Naive thymus-derived CD8-positive, alpha-beta T cell (primary cell): ENCODE measurements at places on chromosomes 7 and 10.
A peak's percentile ranks its signal among the peaks of the same experiment; 100 is the strongest.

DNA sequence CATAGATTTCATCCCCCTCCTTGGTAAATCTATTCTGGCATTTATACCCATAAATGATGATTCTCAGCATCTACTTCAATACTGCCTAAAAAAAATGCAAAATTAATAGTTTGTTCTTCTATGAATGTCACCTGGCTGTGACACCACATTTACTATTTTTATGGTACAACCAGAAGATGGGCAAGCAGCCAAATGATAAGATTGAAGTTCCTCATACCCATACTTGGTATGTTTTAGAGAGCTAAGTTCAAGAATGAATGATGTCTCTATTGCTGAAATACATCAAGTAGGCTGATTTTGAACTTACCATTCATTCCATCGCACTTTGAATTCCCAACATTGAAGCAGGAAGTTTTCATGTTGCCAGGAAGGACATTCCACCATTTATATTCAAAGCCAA, 134.2 kb downstream of the ELAPOR2 start:
- no peaks in the 10 kb centered on the region for H3K36me3 ChIP-seq
- DNase-seq, result no peak
- no peaks in the 10 kb centered on the region for H3K4me1 ChIP-seq
- H3K27me3 ChIP-seq, result peaks cover 5% of the 10 kb centered on the region
- no peak overlapping the region for H3K27ac ChIP-seq

DNA sequence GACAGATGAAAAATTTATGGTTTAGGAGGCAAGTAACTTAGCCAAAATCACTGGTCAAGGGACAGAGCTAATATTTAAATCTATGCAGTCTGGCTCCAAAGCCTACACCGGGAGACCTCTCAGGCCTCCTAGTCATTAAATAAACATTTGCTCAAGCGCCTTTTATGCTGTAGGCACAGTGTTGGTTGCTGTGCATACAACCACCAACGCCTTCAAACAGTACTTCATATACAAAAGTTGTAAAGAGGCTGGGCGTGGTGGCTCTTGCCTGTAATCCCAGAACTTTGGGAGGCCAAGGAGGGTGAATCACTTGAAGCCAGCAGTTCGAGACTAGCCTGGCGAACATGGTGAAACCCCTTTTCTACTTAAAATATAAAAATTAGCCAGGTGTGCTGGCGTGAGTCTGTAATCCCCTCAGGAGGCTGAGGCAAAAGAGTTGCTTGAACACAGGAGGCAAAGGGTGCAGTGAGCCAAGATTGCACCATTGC, 159.8 kb downstream of the MAGI2 start:
- DNase-seq, result no peak
- H3K4me1 ChIP-seq, result peaks cover 2% of the 10 kb centered on the region
- H3K27me3 ChIP-seq, result peaks cover 10% of the 10 kb centered on the region

- no peak overlapping the region for H3K4me3 ChIP-seq
- no peaks in the 10 kb centered on the region for H3K27me3 ChIP-seq
- no peak for DNase-seq
- no peaks in the 10 kb centered on the region for H3K4me1 ChIP-seq
- no peak overlapping the region for H3K27ac ChIP-seq
These were observed 531.0 kb upstream of the COBL start for GRCh38 chr7:51847461-51848134.

DNA sequence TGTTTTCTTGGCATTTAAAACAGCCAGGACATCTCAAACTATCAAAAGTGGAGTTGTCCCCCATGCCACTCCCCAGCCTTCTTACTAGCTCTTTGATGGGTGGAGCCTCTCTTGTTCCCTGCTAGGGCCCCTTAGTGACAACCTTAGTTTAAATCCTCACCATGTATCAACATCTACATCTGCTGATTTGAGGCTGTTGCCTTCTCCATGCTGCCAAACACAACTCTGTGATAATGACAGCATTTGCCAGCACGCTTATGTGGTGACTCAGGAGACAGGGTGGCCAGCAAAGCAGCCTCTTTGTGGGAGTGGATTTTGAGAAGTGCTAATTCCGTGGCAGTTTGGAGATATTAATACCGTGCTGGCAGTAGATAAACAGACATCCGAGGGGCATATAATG, 145.4 kb downstream of the LRRC4 start:
- peaks cover 49% of the 10 kb centered on the region for H3K36me3 ChIP-seq
- H3K27me3 ChIP-seq, result no peaks in the 10 kb centered on the region
- DNase-seq, result no peak
- no peak overlapping the region for H3K27ac ChIP-seq
- peaks cover 11% of the 10 kb centered on the region for H3K4me1 ChIP-seq

- peak within 1 kb of the TSS; percentile 96 for H3K4me3 ChIP-seq
- DNase-seq, result peak; percentile 88
- H3K4me1 ChIP-seq, result peaks cover 15% of the 10 kb centered on the region
- peaks cover 28% of the 10 kb centered on the region for H3K27me3 ChIP-seq
These were observed at the start of gene STRIP2 for GRCh38 chr7:129433847-129434674. TSS of gene STRIP2 (plus strand) at chr7:129434432. CDS start at chr7:129434473, 41 bp downstream.

DNA sequence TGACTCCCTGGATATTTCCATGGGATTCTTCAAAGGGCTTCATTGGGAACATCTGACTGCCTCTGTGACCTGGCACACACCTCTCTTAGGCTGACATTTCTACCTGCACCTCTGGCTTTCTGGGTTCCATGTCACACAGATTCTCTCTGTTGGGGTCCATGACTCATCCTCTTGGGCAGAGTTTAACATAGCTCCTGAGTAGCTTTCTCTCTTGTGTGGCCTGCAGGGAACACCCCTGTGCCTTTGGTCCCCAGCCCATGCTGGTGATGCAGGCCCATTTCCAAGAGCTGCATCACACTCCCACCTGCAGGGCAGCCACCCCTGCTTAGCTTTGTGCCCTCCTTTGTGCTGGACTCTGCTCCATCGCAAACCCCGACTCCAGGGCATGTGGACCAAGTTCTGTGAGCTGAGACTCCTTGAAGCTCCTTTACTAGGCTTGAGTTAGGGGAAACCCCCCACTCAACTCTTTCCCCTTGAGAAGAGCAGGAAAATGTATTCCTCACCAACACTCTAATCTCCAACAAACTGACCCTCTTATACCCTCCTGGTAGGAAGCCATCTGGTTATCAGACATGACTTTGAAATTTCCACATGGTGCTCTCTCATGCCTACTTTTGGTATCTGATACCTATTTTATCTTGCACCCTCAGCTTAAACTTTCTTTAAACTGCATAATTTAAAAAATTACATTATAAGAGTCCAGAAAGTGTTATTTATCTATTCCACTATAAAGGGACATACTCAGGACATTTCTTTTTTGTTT, 93.3 kb downstream of the ZNF777 start:
- no peak overlapping the region for H3K4me3 ChIP-seq
- H3K27ac ChIP-seq, result no peak overlapping the region
- no peak for DNase-seq
- peaks cover 10% of the 10 kb centered on the region for H3K36me3 ChIP-seq
- peaks cover 13% of the 10 kb centered on the region for H3K27me3 ChIP-seq
- H3K4me1 ChIP-seq, result no peaks in the 10 kb centered on the region

DNA sequence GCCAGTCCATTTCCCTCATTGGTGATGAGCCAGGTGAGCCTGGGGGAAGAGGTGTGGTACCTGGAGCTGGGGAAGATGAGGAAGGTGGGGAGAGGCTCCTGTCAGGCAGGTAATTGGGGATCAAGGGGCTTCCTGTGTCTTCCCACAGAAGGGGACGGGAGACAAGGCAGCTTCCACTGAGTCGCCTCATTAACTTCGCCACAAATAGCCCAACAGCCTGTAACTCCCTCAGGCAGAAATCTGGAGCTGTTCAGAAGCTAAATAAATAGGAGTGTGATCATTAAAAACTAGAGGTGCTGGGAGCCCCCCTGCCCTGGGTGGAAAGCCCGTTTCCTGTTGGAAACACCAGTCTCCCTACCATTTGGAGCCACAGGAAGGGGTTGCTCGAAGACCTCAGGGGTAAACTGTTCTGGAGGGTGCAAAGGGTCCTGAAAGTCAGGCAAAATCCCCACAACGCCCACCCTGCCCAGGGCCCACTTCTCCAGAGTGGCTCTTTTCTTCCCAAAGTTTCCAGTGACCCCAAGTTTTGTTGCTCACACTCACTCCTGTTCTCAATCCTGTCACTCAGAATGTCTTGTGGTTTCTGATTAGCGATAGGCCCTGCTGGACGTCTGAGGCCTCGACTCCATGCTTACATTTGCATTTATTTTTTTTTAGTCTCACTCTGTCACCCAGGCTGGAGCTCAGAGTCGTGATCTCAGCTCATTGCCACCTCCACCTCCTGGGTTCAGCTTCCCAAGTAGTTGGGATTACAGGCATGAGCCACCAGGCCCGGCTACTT, 25.7 kb downstream of the UNC5B start:
- H3K27me3 ChIP-seq, result no peaks in the 10 kb centered on the region
- H3K36me3 ChIP-seq, result no peaks in the 10 kb centered on the region
- no peak overlapping the region for H3K4me3 ChIP-seq
- no peaks in the 10 kb centered on the region for H3K4me1 ChIP-seq
- DNase-seq, result no peak

DNA sequence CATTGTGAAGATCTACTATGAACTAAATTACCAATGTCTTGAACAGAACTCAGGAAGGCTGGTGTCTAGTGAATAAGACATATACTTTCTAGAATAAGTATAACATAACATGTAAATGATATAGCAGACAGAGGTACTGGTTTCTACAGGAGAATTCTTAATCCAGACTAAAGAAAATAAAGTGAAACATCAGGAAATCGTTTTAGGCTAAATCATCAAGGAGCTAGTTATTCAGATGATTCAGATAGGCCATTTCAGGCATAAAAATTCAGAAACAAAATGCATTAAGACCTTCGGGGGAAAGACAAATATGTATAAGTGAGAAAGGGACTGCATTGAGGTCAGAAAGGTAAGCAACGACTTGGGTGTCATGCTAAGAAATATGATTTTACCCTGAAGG, 170.6 kb downstream of the LRRN3 start:
- no peaks in the 10 kb centered on the region for H3K27me3 ChIP-seq
- peaks cover 4% of the 10 kb centered on the region for H3K36me3 ChIP-seq
- DNase-seq, result no peak
- H3K4me1 ChIP-seq, result no peaks in the 10 kb centered on the region

GRCh38 chr10:123996302-123996701, 97.1 kb downstream of the CHST15 start:
- H3K4me3 ChIP-seq, result no peak overlapping the region
- peaks cover 13% of the 10 kb centered on the region for H3K4me1 ChIP-seq
- no peak overlapping the region for H3K27ac ChIP-seq
- H3K36me3 ChIP-seq, result no peaks in the 10 kb centered on the region

DNA sequence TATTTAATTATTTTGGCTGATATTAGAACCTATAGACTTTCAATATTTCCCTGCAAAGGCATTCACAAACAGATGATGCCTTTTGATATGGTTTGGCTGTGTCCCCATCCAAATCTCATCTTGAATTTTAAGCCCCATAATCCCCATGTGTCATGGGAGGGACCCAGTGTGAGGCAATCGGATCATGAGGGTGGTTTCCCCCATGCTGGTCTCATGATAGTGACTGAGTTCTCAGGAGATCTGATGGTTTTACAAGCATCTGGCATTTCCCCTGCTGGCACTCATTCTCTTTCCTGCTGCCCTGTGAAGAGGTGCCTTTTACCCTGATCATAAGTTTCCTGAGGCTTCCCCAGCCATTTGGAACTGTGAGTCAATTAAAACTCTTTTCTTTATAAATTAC, 9.3 kb upstream of the PNLIPRP3 start:
- H3K27ac ChIP-seq, result no peak overlapping the region
- H3K4me1 ChIP-seq, result no peaks in the 10 kb centered on the region
- no peak overlapping the region for H3K4me3 ChIP-seq
- peaks cover 10% of the 10 kb centered on the region for H3K27me3 ChIP-seq
- no peaks in the 10 kb centered on the region for H3K36me3 ChIP-seq

- H3K27me3 ChIP-seq, result no peaks in the 10 kb centered on the region
- no peak overlapping the region for H3K4me3 ChIP-seq
- DNase-seq, result no peak
- H3K36me3 ChIP-seq, result peaks cover 88% of the 10 kb centered on the region
- H3K27ac ChIP-seq, result no peak overlapping the region
- peaks cover 3% of the 10 kb centered on the region for H3K4me1 ChIP-seq
These were observed 155.1 kb downstream of the GALNT11 start for GRCh38 chr7:152180587-152180986.

- no peak for DNase-seq
- no peaks in the 10 kb centered on the region for H3K36me3 ChIP-seq
- no peaks in the 10 kb centered on the region for H3K4me1 ChIP-seq
- peaks cover 38% of the 10 kb centered on the region for H3K27me3 ChIP-seq
These were observed 655 bp downstream of the PTPRE start for GRCh38 chr10:127907411-127908105.

GRCh38 chr7:148547951-148548350, 42.6 kb upstream of the C7orf33 start:
- no peak overlapping the region for H3K4me3 ChIP-seq
- H3K27me3 ChIP-seq, result peaks cover 2% of the 10 kb centered on the region
- no peak overlapping the region for H3K27ac ChIP-seq
- H3K4me1 ChIP-seq, result no peaks in the 10 kb centered on the region
- H3K36me3 ChIP-seq, result peaks cover 26% of the 10 kb centered on the region

- H3K27me3 ChIP-seq, result peaks cover 12% of the 10 kb centered on the region
- H3K4me1 ChIP-seq, result no peaks in the 10 kb centered on the region
- no peak overlapping the region for H3K27ac ChIP-seq
- no peaks in the 10 kb centered on the region for H3K36me3 ChIP-seq
These were observed 587.2 kb upstream of the MKI67 start for GRCh38 chr10:128713471-128713870.

DNA sequence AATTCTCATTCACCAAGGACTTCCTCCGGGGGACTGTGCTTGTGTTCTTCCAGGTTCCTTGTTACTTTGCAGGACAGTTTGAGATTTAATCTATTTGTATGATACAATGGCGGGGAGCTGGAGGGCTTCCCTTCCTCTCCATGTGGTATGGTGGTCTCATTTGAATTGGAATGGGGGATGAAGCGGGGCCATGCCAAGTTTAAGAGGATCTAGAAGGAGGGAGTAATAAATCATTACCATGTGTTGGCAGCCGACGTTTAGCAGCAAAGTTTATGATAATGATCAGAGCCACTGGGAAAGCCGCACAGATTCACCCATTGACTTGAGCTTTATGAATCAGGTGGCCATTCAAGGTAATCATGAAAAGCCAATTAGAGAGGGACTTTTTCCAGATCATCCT, 355.1 kb upstream of the MGMT start:
- no peak for DNase-seq
- H3K27me3 ChIP-seq, result no peaks in the 10 kb centered on the region
- H3K27ac ChIP-seq, result no peak overlapping the region
- H3K4me1 ChIP-seq, result peaks cover 16% of the 10 kb centered on the region

DNA sequence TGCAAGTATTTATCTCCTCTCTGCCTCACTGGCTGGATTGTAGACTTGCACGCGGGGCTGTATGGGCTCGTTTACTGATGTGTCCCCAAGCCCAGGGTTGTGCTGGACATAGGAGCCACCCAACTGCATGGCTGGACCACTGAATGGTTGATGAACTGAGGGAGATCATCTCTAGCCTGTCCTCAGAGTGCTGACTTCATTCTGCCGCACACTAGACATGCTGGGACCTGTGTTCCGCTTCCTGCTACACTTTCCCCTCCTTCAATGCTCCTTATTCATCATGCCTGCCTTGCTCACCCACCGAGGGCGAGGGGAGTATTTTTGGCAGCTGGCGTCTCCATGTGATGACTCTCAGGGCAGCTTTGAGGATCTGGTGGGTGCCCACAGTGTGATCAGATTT, 440.2 kb downstream of the GLRX3 start:
- H3K4me1 ChIP-seq, result no peaks in the 10 kb centered on the region
- H3K27ac ChIP-seq, result no peak overlapping the region
- peaks cover 10% of the 10 kb centered on the region for H3K27me3 ChIP-seq
- DNase-seq, result no peak
- no peaks in the 10 kb centered on the region for H3K36me3 ChIP-seq
- H3K4me3 ChIP-seq, result no peak overlapping the region
